SW480 (cell line): ENCODE measurements at places on chromosomes 16 and 17.

DNA sequence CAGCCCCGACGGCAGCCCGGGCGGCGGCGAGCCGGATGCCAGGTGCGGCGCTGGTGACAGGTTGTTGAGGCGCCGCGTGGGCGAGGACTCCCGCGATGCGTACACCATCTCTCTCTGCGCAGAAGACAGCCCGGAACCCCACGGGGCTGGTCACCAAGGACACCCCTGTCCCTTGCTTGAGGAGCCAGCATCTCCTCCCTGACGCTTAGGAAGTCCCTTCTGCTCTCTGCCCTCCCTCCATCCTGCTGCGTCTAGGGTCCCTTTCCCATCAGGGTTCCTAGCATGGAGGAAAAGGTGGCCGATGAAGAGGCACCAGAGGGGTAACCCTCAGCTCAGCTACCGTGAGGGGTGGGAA lies 43.6 kb downstream of the SRCIN1 start:
- DNase-seq = no peak

- peak; percentile 41 for DNase-seq
These were observed 10.4 kb downstream of the MILR1 start for GRCh38 chr17:64459284-64459747.

DNA sequence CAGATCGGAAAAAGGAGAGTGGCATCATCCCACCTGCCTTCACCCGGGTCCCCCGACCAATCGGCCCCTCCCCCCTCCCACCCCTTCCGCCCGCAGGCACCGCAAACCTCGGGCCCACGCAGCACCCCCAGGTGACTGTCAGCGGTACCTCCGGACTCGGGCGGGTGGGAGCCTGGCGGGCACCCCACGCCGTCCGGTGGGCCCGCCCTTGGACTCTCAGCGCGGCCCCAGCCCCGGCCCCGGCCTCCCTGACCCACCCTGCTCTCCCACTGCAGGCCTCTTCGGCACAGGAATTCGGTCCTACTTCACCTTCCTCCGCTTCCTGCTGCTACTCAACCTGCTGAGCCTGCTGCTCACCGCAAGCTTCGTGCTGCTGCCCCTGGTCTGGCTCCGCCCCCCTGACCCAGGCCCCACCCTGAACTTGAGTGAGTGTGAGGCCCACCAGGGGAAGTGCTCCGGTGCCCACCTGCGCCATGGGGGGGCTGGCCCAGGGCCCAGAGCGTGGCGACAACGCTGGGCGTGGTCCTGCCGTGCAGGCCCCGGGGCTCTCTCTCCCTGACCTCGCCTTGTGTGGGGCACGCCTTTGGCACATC lies 1.6 kb downstream of the TMC8 start:
- peak; percentile 82 for DNase-seq

DNA sequence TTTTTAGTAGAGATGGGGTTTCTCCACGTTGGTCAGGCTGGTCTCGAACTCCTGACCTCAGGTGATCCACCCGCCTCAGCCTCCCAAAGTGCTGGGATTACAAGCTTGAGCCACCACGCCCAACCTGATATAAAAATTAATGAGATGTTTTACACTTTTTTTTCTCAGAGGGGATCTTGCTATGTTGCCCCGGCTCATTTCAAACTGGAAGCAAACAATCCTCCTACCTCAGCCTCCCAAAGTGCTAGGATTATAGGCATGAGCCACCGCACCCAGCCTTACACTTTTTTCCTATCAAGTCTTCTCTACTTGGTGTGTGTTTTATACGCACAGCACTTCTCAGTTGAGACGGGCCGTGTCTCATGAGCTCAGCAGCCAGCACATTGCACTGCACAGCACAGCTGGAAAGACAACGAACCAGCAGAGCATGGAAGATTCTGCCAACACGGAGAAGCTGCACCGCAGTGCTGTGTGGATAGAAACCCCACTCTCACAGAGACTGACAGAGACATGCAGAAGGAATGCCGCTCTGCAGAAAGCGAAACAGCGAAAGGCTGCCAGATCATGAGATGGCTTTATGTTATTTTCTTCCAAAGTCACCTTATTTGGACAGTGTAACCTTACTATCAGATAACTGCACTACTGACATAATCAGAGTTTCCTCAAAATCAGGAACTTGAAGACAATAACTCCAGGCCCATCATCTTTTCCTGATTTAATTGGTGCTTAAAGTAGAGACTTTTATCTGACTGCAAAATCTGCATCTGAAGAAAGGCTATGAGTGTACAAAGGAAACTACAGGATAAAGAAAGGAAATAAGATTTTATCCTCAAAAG lies 6.5 kb upstream of the QRICH2 start:
- DNase-seq = no peak

- no peak for DNase-seq
These were observed 58.8 kb downstream of the UTP18 start for GRCh38 chr17:51319186-51319585.

DNA sequence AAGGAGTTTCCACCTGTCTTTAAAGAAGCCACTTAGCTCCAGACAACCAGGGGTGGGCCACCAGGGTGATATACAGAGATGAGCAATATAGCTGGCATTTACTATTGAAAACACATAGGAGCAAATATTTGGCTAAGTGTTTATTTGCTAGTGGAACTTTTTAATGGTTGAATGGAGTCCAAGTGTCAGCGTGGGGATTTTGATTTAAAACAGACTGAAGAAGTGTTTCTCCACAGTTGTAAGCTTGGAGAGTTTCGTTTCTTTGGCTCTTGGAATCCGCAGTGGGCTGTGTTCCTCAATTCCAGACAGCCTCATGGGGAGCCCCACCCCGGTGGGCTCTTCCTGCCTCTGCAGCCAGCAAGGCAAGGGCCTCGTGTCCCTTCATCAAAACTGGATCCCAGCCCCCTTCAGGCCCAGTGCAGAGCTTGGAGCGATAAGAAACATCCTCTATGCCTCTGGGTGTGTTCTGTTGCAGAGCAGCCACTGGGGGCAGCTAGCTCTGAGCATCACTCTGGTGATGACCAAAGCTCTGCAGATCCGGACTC lies 36.1 kb downstream of the NOG start:
- peak; percentile 32 for DNase-seq

DNA sequence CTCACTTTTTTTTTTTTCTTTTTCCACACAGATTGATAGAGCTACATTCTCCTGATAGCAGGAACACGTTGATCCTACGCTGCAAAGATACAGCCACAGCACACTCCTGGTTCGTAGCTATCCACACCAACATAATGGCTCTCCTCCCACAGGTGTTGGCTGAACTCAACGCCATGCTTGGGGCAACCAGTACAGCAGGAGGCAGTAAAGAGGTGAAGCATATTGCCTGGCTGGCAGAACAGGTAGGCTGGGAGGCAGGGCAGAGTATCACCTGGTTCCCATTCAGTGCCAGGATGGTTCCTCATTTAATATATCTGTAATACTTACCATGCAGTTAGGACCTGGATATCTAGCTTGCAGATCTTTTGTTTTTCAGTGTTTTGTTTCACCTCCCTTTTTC lies 51.1 kb upstream of the VPS4A start:
- no peak for DNase-seq

DNA sequence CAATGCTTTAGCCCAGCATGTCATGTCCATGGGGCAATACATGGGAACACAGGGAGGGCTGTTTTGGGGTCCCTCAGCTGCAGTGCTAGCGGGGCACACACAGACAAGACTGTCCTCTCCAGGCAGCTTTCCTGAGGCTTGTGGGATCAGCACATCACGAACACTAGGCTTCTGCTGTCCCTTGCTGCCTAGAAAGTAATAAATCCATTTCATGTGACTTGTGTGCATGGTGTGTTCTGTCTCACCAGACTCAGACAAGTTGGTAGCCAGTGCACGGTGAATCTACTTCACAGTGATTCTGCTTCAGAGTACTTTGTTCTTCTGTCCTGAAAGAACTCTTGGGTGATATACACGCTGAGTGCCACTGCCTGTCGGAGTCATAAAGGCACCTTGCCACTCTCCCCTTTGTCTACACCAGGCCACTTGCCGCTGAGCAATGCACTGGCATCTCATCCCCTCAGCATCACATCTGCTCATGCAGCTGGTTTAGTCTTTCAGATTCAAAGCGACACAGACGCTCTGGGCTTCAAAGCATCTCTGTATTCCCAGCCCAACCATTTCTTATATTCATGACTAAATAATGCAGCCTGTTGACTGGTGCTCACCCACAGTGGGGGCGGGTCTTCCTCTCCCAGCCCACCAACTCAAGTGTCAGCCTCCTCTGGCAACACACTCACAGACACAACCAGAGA lies 95.2 kb upstream of the COX10 start:
- no peak for DNase-seq

DNA sequence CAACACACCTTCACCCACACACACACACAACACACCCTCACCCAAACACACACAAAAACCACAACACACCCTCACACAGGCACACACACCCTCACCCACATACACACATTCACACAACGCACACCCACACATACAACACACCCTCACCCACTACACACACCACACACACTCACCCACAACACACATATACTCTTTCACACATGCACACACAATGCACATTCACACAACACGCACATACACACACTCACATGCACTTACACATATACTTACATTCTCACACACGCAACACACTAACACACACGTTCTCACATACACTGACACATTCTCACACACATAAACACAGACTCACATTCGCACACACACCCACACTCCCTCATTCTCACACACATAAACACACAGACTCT lies 3.8 kb downstream of the ASGR1 start:
- no peak for DNase-seq

DNA sequence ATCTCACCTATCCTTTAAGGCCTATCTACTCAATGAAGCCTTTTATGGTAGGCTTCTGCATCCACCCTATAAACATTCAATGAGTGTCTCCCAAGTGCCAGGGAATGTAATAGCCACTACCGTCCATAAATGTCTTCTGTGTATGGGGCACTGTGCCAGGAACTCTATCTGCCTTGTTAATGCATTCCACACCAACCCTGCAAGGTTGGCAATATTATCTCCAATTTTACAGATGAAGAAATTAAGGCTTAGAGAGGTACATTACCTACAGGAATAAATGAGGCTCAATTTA lies 20.0 kb downstream of the MAP3K14 start:
- no peak for DNase-seq

DNA sequence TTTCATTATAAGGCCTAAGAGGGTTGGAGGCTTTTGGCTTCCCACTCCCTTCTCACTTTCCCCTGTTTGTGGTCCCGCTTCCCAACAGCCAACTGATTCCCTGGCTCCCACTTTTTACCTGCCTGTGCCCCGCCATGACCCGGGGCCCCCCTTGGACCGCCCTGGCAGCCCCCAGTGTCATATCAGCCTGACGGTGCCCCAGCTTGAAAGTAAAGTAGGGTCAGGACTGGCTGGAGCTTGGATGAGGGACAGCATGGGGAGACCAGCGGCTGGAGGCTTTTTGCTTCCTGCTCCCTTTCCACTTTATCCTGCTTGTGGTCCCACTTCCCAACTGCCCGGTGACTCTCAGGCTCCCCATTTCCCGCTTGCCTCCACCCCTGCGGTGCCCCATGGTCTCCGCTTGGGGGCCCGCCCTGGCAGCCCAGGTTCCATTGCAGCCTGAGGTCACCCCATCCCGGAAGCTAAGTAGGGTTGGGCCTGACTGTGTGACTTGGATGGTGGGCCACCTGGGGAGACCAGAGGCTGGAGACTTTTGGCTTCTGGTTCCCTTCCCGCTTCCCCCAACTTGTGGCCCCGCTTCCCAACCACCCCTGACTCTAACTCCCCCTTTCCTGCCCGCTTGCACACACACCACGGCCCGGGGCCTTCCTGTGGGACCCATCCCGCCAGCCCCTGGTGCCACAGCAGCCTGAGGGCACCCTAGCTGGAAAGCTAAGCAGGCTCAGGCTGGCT lies 2274.7 kb downstream of the TP53TG3F start:
- DNase-seq = no peak

DNA sequence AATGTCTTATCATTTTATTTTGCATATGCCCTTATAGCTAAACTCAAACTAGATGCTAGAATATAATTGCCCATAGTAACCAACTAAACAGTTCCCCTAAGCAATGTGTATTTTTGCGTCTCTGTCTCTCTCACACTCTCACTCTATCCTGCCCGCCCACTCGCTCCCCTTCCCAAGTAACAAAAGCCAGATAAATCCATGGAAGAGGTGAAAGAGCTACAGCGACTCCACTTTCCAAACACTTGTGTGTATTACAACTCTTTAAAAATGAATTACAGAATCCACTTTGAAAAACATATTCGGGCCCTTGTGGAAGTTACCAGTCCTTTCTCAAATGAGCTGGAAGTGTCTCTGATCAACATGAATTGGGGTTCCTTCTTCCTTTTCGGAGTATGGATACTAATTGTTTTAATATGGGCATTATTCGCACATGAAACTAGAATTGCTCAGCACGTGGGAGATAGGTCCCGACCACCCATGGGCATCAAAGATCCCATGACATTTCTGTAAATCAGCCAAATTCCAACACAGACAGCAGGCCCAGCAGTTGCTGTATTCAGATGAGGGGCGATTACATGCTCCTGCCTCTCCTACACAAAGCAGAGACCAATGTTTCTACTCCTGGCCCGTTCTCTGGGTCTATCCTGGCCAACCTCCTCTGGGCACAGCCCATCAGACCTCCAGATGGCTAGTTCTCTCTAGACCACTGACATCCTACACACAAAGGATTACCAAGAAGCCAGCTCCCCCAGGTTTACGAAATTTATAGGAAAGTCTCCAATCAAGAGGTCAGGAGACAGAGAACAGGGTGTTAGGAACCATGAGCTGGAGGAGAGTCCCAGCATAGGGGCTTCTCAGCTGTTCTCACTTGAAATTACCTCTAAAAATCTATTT lies 121.5 kb downstream of the ZFHX3 start:
- DNase-seq = no peak

GRCh38 chr17:61174310-61174709 lies 225.3 kb upstream of the TBX2 start:
- DNase-seq = no peak

DNA sequence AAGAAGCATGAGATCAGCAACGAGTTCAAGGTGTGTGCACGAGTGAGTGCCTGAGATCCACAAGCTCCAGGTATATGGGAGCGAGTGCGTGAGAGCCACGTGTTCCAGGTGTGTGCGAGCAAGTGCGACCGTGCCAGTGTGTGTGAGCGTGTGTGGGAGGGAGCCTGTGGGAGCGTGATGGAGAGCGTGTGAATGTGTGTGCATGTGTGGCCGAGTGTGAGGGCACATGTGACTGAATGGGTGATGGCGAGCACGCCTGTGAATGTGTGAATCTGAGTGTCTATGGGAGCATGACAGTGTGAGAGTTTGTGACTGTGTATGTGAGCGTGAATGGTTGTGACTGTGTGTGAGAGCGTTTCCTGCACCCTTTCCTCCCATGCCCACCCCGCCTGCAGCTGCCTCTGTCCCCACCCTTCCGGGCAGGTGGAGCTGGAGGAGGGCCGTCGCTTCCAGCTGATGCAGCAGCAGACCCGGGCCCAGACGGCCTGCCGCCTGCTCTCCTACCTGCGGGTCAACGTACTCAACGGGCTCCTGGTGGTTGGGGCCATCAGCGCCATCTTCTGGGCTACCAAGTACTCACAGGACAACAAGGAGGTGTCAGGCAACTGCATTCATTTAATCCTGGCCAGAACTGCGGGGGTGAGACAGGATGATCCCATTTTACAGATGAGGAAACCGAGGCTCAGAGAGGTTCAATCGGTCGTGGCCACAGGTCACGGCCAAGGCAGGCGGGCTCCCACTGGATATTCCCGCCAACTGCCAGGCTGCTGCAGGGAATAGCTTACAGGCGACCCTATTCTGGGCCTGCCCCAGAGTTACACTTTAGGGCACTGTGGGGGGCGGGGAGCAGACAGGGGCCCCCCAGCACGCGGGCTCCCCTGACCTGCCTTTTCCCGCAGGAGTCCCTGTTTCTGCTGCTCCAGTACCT lies 3.7 kb downstream of the TMC8 start:
- DNase-seq = peak; percentile 74
